ENCODE measurements at places on chromosomes 3 and 15. TPM values are rescaled to one million over a fixed set of nuclear protein-coding genes. Genes with fewer than 3 reads are reported as not detected.

KLHL40 gene
- polyA plus RNA-seq = 1.1 TPM

DNA sequence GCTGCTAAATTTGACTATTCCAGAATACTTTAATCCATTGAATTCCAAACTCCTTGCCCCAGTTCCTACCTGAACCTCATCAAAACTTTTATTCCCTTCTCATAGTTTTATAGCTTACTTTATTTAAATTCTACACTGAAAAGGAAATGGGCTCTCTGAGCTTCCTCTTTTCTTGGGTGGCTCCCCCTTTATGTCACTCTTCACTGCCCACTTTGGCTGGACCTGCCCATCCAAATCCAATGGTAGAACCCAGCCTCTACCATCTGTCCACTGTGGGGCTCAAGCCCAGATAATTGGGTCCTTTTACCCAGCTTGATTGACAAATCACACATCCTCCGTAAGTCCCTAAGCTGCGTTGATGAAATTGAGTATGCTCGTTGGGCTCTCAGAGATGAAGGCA, 216.5 kb downstream of the BBX start:
- no peak overlapping the region for H3K27ac ChIP-seq
- no peak overlapping the region for H3K4me3 ChIP-seq
- H3K4me1 ChIP-seq = no peaks in the 10 kb centered on the region

DNA sequence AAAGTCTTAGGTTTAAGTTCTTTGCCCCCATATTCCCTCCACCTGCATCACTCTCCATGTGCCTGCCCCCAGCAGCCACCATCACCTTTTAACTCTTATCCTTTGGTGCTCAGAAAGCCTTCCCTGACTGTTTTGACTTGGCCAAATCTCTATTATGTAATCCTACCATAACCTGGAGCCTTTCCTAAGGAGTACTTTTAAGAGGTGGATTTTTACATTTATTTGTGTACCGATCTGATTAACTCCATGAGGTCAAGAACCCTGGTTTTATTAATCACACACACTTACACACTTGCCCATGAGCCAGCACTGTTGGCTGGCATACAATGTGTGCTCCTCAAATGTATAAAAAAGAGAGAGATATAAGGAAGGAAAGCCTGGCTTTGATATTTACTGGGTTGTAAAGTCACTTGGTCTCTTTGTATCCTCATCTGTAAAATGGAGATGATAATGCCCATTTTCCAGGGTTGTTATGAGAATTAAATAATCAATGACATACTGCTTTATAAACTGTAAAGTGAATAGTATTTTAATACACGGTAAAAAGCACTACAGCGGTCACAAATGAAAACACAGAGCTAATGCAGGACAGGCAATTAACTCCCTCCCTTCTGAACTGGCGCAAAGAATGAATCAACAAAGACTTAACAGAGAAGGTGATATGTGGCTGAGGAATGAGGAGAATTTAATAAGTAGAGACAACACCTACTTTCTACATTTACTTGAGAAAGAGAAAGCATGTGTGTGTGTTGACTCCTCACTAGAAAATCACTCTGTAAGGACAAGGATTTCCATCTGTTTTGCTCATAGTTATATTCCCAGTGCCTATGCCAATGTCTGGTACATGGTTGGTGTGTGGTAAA, 45.4 kb downstream of the ATP13A4 start:
- no peaks in the 10 kb centered on the region for H3K36me3 ChIP-seq
- no peak overlapping the region for H3K27ac ChIP-seq
- no peak for DNase-seq
- H3K4me1 ChIP-seq = no peaks in the 10 kb centered on the region
- H3K27me3 ChIP-seq = no peaks in the 10 kb centered on the region
- H3K4me3 ChIP-seq = no peak overlapping the region

GRCh38 chr3:179100652-179101051, 29.0 kb upstream of the ZMAT3 start:
- H3K36me3 ChIP-seq = no peaks in the 10 kb centered on the region
- no peak for DNase-seq
- no peaks in the 10 kb centered on the region for H3K27me3 ChIP-seq
- no peaks in the 10 kb centered on the region for H3K4me1 ChIP-seq
- H3K4me3 ChIP-seq = no peak overlapping the region

DNA sequence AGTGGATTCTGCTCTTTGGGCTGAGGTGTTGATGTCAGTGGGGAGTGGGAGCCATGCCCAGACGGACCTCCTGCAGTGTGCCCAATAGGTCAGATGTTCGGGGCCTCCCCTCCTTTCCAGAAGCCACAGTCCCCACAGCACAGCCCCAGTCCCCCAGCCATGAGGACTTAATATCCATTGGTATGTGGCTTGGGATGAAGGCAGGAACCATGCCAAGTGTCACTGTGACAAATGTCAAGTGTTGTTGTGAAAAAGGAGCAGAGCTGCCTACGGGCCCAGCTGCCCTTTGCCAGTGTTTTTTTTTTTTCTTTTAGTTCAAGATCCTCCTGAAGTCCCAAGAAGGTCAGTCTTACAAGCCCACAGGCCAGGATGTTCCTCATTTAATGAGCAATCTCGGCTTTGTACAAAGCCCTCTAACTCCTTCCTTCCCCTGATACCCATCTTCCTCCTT, 12.2 kb downstream of the SEMA3G start:
- H3K4me1 ChIP-seq = no peaks in the 10 kb centered on the region
- H3K4me3 ChIP-seq = no peak overlapping the region
- no peaks in the 10 kb centered on the region for H3K27me3 ChIP-seq
- DNase-seq = no peak
- H3K27ac ChIP-seq = no peak overlapping the region

DNA sequence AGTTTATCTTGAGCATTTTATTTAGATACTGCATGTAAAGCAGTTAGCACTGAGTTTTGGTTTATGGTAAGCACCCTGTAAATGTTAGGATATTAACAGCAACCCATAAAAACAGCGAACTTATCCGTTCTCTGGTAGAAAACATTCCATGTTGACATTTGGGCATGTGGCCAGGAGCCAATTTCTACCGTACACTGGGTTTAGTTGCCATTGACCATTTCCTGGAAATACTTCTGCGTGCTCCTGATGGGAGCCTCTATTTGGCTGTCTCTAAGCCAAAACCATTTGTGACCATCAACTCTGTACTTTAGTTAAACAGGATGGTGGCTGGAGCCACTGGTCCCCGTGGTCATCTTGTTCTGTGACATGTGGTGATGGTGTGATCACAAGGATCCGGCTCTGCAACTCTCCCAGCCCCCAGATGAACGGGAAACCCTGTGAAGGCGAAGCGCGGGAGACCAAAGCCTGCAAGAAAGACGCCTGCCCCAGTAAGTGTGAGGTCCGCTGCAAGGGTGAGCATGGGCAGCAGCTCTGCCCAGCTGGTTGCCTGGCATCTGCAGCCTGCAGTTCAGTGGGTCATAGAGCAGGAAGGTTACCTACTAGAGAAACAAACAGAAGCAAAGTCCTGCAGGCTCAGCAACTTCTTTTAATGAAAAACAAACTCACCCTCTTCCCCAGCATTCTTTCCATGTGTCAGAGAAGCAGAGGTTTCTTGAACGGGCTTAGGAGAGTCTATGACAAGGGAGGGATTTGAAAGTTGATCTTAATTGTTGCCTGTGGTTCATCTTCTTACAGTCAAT, 7.1 kb downstream of the THBS1 start:
- H3K27me3 ChIP-seq = no peaks in the 10 kb centered on the region
- H3K4me3 ChIP-seq = no peak overlapping the region
- DNase-seq = no peak
- H3K4me1 ChIP-seq = no peaks in the 10 kb centered on the region
- peaks cover 6% of the 10 kb centered on the region for H3K36me3 ChIP-seq

- no peaks in the 10 kb centered on the region for H3K36me3 ChIP-seq
These were observed 4.7 kb downstream of the SLC9A9 start for GRCh38 chr3:143843587-143843986.

GRCh38 chr3:109195815-109196214, 59.3 kb downstream of the C3orf85 start:
- no peak for DNase-seq
- no peaks in the 10 kb centered on the region for H3K4me1 ChIP-seq
- H3K36me3 ChIP-seq = no peaks in the 10 kb centered on the region
- no peak overlapping the region for H3K4me3 ChIP-seq
- H3K27me3 ChIP-seq = no peaks in the 10 kb centered on the region

- no peak for DNase-seq
- H3K27me3 ChIP-seq = no peaks in the 10 kb centered on the region
- no peaks in the 10 kb centered on the region for H3K36me3 ChIP-seq
- H3K4me3 ChIP-seq = no peak overlapping the region
- no peak overlapping the region for H3K27ac ChIP-seq
- H3K4me1 ChIP-seq = no peaks in the 10 kb centered on the region
These were observed 23.8 kb upstream of the MYZAP start for GRCh38 chr15:57567891-57568290.

DNA sequence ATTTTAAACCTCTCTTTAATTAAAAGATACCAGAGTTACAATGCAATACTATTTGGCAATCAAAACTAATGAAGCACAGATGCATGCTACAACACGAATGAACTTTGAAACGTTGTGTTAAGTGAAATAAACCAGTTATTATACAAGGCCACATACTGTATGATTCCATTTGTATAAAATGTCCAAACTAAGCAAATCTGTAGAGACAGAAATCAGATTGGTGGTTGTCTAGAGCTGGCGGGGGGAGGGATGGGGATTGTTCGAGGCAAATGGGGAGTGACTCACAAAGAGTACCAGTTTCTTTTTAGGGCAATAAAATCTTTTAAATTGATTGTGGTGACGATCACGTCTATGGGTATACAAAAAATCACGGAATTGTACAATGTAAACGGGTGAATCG, 677.0 kb downstream of the NTRK3 start:
- no peaks in the 10 kb centered on the region for H3K27me3 ChIP-seq
- H3K4me1 ChIP-seq = no peaks in the 10 kb centered on the region
- no peak overlapping the region for H3K27ac ChIP-seq
- no peak overlapping the region for H3K4me3 ChIP-seq
- no peaks in the 10 kb centered on the region for H3K36me3 ChIP-seq

Measured in small intestine (tissue), 16 donors.